ENCODE measurements at places on chromosomes 12 and 14.

- DNase-seq, result no peak
Measured at GRCh38 chr14:69671365-69672030, 60.1 kb downstream of the SUSD6 start.

DNA sequence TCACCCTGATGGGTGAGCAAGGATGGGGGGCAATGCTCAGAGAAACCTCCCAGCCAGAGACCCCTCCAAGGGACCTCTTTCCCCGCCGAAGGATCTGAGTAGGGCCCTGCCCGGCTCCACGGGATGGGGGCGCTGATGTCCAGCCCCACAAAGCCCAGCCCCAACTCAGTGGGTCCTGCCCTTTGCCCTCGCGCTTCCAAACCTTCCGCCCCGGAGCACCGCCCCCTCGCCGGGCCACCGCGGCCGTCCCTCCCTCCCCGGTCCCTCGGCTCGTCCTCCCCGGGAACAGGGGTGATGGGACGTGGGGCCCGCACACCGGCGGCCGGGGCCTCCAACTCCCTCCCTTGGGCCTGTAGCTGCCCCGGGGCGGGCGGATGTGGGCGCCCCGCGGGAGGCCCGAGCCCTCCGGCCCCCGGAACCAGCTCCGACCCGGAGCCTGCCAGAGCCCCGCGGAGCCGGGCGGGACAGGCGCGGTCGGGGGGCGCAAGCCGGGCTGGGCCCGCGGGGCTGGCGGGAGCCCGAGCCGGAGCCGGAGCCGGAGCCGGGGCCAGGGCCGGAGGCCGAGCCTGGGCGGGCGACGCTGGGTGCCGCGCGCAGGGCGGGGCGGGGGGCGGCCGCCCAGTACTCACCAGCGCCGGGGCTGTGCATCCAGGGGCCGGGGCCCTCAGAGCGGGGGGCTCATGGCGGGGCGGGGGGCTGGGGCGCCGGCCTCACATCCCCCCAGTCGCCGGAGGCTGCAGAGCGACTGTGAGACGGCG, 386 bp downstream of the HDAC7 start:
- DNase-seq, result peak; percentile 58

GRCh38 chr12:107622001-107622400, 63.6 kb upstream of the PWP1 start:
- peak; percentile 12 for DNase-seq

GRCh38 chr14:75589931-75590330, 11.5 kb downstream of the FLVCR2 start:
- no peak for DNase-seq

GRCh38 chr14:100965296-100965695, 61.8 kb upstream of the RTL1 start:
- DNase-seq, result no peak

DNA sequence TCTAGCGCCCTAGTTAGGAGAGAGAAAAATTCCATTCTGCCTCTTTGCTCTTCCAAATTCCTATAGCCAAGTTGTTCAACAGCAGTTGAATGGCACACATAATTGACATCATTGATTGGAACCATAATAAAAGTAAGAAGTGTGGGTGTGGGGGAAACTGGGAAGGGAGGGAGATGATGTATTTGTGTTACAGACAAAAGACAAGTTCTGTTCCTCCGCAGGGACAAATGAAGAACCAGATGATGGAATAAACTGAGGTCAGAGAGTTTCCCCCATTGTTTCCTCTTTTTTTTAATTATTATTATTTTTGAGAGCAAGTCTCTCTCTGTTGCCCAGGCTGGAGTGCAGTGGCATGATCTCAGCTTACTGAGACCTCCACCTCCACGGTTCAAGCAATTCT, 34.9 kb downstream of the GDF11 start:
- no peak for DNase-seq

GRCh38 chr14:92039063-92039718, 668 bp downstream of the TRIP11 start:
- peak; percentile 77 for DNase-seq

- DNase-seq, result no peak
Measured at GRCh38 chr14:20438664-20439063, 2.7 kb upstream of the KLHL33 start.

- DNase-seq, result no peak
Measured at GRCh38 chr14:24948261-24948847, 101.6 kb downstream of the STXBP6 start.

DNA sequence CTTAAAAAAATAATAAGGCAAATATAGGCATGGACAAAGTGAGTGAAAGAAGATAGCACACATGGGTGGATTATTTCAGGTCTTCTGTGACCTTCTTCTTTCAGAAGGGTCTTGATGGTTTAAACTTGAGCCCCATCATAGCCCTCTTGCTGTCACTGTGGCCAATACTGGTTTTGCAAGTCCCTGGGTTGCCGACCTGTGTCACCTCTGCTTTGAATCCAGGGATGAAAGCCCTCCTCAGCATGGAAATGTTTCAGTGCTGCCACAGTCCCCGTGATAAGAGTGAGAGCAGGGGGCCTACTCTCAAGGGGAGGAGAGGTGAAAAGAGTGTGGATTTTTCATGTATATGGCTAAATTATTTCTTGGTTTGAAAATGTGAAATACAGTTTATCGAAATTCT, 30.2 kb upstream of the ATF1 start:
- no peak for DNase-seq

DNA sequence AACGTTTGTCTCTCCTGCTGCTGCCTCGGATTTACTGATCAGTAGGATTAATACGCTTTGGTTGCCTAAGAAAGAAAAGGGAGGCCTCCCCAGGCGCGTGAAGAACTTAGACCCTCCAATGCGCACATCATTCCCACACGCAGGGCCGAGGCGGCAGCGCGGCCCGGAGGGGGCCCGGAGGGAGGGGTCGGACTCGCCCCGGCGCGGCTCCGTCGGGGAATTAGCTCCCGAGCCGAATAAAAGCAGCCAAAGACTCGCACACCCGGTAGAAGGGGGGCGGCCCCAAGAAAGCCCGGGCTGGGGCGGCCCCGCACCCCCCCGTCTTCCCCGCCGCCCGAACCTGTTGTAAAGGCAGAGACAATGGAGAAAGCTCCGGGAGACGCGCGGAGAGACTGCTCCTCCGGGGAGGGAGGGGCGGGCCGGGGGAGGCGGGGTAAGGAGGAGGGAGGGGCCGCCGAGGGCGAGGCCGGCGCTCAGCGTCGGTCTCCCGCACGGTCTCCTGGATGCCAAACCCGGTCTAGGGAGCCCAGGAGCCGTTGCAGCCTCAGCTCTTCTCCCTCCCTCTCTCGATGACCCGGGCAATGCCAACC, at the start of gene NELL2:
NELL2 (minus strand) TSS at position 362 of the 590 bp plus-strand sequence. CDS start 446 bp downstream, outside the sequence.
- no peak for DNase-seq

- peak; percentile 27 for DNase-seq
Measured at GRCh38 chr14:91138511-91139359, 24.9 kb downstream of the DGLUCY start.

GRCh38 chr12:111245701-111246476, 123.0 kb downstream of the PHETA1 start:
- DNase-seq, result no peak

DNA sequence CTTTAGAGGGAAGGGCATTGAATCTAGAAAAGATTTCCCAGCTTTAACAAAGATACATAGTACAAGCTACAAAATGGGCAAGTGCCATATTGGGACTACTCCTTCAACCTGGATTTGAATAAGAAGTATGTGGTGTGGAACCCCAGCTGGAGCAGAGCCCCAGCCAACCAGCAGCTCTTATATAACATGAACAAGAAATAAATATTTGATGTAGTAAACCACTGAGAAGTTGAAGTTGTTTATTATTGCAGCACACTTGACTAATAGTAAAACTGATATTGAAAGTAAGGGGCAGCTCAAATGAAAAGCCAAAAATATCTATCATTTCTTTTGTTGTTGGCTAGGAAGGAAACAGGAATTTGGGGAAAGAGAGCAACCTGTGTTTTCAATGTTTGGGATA, 701.8 kb downstream of the TMTC2 start:
- DNase-seq, result no peak
